ENCODE measurements at places on chromosomes 12 and 14.
A peak's percentile ranks its signal among the peaks of the same experiment; 100 is the strongest.

DNA sequence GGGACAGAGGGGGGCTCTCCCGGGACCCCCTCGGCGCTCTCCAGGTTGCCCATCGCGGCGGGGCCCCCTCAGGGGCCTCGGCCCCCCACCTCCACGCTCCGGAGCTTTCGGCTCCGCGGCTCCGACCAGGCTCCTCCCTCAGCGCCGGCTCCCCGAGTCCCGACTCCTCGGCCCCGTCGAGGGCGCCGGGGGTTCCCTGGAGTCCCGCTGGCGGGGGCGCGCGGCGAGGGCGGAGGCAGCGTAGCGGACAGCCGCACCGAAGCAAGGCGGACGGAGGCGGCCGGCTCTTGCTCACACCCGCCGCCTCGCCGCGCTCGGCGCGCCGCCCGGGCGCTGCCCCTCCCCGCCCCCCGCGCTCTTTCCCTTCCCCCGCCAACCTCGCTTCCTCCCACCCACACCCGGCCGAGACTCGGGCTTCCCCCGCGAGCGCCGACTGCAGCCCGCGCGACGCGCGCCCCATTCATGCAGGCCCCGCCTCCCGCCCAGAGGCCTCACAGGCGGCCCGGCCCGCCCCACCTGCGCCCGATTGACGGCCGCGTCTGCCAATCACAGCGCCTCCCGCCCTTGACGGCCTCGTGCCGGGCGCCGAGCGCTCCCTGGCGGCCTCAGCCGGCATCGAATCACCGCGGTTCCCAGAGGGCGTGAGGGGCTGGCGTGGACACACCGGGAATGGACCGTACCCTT, at the start of gene FMNL3:
TSS of gene FMNL3 (minus strand) at position 278 of the 684 bp plus-strand sequence. CDS start at position 53, 225 bp downstream.
- peak; percentile 96 for DNase-seq

DNA sequence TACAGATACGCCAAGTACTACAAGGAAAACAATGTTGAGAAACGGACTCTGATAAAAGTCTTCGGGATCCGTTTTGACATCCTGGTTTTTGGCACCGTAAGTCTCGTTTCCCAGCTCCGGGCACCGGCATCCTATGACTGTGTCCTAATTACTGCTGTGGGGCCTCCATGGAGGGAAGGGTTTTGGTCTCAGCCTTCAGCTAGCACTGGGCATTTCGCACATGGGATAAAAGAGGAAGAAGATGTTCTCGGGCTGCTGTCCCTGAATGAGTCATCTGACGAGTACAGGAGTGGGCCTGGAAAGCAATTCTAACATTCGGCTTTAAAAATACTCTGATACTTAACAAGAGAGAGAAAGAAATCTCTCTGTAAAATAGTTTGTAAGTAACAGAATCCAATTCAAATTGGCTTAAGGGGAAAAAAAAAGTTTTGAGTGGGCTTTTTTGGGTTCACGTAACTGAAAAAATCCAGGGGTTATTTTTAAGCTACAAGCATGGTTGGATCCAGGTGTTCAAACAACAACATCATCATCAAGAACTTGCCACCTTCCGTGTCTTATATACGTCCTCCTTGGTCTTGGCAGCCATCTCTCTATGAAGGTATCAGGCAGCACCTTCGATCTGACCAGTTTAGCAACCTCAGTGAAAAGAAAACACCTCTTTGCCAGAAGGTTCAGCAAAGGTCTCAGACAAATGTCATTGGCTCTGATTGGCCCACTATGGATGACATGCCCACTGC, 34.4 kb upstream of the P2RX4 start:
- no peak for DNase-seq

- DNase-seq, result no peak
These were observed 418.1 kb downstream of the LRIG3 start for GRCh38 chr12:58502226-58502625.

- no peak for DNase-seq
These were observed 48.0 kb downstream of the ETNK1 start for GRCh38 chr12:22672951-22673350.

DNA sequence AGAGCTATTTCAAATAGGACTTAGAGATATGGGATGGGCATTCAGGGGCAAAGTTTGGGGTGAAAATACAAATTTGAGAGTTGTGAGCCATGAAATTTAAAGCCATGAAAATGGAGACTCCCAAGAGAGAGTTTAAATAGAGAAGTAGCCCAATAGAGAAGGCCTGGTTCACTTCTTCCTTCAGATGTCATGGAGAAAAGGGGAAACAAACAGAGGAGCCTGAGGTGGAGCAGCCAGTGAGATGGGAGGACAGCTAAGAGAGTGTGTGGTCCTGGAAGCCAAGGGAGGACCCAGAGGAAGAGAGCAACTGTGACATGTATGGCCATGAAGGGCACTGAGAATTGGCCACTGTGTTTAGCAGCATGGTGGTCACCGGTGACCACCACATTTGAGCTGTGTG, 12.3 kb upstream of the DYNLL1 start:
- DNase-seq, result no peak

DNA sequence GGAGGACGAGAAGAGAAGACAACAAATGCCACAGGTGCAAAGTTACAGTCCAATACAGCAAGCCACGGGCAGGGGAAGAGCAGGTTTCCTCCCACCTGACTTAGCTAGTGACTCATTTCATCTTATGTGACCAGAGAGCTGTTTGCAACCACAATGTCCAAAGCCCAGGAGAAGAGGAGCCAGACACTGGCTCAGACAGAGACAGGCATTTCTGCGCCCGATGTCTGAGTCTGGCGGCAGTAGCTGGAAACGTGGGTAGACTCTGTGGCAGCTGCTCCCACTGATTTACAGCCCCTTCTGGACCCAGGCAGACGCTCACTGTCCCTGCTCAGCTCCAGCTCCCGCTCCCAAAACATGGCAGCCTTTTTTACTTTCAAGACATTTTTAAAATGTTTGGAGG, 60.0 kb downstream of the CHGA start:
- DNase-seq, result no peak

GRCh38 chr12:10607885-10608458, 5.4 kb downstream of the MAGOHB start:
- peak; percentile 59 for DNase-seq

DNA sequence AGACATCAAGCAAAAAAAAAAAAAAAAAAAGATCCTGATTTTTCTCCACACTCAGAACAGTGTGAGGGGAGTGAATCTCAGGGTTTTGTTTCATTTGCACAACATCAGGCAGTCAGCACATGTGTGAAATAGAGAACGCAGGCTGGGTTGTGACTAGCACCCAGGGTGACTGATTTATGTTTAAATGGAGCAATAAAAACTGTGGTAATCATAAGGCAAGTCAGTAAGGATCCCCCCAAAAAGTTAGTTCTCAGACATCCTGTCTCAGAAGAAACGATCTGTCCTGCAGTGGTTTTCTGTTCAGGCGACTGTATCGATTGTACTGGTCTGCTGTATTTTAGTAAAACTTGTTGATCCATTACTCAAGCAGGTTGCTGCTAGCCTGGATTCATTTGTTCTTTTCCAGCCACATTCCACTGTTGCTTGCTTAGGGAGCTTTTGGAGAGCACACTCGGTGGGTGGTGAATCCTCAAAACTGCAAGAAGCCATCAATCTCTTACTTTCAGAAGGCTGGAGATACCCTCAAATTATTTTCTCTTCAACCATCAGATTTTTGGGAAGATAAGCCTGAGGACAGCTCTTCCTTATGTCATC, 107.1 kb downstream of the DACT1 start:
- no peak for DNase-seq

DNA sequence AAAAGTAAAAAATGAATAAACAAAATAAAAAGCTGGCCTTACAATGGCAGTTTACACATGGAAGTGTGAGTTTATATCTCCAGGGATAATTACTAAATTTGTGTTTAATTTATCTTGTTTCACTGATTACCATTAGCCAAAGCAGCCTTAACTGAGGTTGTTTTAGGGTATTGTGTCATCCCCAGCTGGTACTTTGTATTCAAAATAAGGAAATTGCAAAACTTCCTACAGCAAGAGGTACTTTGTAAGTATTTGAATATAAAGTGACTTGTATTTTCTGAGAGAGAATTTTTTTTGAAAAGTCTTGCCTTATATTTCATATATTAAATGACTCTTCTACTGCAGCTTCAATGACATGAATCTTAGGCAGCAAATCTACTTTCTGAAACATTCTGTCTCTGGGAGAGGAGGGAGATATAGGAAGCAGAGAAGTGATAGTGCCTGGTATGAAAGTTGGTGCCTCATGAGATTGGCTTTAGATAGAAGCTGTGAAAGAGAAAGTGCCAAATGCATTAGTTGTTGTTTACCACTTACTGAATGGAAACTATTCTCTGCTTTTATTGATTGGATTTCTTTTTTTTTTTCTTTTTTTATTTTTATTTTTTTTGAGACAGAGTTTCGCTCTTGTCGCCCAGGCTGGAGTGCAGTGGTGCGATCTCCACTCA, 6.7 kb downstream of the FNTB start:
- DNase-seq, result peak; percentile 35

DNA sequence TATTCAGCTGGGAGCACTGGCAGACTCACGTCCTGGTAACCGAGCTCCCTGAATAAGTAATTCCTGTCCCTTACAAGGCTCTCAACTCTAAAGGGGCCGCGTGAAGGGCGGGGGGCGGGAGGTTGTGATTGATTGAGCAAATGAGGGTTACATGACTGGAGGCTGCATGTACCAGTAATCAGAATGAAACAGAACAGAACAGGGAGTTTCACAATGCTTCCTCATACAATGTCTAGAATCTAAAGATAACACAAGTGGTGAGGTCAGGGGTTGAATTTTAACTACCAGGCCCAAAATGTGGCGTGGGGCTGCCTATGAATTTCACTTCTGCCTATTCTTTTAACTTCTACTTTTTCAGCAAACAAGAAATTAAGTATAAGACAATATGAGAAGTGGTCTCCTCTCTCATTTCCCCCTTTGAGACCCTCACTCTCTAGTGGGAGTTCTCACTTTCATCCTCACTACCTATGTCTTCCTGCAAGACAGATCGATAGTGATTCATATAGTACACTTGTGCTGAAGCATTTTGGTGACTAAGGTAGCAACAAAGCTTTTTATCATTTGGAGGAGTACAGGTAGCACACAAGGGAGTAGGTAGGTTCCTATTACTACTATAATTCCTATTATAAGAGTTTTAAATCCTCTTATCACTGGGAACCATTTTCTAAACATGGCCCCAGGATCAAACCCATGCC, 239.8 kb downstream of the KTN1 start:
- DNase-seq, result no peak

DNA sequence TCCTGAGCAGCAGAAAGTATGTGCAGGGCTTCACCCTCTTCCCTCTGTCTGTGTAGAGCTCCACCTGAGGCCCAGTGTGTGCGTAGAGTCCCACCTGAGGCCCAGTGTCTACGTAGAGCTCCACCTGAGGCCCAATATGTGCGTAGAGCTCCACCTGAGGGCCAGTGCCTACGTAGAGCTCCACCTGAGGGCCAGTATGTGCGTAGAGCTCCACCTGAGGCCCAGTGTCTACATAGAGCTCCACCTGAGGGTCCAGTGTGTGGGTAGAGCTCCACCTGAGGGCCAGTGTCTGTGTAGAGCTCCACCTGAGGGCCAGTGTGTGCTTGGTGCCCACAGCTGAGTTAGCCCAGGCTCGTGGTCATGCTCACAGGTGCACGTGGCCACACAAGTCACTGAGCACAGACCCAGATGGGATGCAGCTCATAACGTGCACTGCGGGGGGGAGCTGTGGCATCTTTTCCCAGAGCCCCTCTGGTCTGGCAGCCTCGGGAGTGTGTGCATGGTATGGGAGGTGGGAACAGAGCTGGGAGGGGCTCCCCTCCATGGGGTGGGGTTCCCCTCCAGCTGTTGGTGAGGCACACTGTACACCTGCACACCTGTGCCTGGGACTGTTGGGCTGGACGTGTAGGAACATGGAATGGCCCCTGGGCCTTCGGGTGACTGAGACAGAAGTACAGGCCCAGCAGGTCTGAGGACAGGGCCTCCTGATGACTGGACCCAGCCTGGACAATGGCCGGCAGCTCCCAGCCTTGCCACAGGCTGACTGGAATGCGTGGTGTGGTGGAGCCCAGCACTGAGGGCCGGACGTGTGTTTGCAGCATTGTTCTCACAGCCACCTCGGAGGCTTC, 20.1 kb downstream of the PACS2 start:
- no peak for DNase-seq

DNA sequence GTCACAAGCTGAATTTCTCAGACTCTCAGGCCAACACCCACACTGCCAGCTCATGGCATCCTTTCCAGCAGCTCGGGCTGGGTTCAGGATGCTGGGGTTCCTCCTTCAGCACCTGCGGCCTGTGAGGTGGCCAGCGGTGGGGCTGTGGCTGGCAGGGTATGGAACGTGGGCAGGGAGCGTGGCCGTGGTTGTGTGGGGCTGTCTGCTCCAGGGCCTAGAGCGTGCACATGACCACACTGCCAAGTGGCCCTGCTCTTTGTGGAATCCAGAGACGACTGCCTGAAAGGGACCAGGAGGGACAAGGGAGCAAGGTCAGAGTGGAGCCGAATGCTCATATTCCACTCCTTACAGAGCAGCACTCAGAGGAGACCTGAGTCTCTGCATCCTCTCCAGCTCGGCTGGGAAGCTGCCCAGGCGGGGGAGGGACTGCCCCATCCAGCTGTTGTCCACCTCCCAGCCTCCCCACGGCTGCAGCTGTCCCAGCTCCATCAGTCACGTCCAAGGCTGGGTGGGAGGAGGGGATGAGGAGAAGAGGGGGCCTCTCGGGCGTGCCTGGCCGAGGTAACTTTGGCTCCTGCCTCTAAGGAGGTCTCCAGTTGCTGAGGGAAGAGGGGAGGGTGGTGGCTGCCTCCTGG, 71.3 kb downstream of the TSPAN9 start:
- DNase-seq, result no peak

DNA sequence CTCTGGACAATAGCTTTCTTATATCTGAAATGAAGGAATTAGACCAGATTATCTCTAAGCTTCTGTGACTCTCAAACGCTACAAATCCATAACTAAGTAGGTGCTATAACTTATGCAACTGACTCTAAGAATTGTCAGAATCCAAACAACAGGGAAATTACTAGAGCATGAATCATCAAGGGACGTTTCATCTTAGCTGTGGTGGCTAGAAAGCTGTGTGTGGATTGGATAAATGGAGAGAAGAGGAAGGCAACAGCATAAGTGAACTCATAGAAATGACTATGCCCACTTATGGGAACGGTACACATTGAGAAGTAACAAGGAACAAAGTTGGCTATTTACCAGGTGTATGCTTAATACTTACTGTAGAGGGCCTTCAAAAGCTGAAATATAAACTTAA, 96.0 kb upstream of the NEDD1 start:
- DNase-seq, result no peak

GRCh38 chr14:65263177-65263788, 149.2 kb upstream of the FUT8 start:
- no peak for DNase-seq

GRCh38 chr14:78022059-78022458, 148.1 kb upstream of the NRXN3 start:
- DNase-seq, result peak; percentile 92

- no peak for DNase-seq
These were observed 11.9 kb downstream of the FAM222A start for GRCh38 chr12:109725321-109726105.

- no peak for DNase-seq
These were observed 23.9 kb downstream of the DUSP6 start for GRCh38 chr12:89328151-89329030.

DNA sequence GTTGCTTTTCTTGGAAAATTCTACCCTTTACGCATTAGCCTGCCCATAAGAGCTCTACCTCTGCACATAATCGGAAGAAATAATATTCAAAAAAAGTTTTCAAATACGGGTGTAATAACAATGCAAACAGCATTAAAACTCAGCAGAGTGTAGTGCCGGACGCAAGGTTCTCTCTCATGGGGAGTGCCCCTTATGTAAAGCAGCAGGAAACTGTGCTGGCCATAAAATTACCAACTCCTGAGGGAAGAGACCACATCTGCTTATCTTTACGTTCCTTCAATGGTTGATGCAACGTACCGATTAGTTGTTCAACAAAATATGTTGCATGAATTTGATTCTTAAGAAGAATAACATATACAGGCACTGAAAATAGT, 118.7 kb upstream of the TMCC3 start:
- DNase-seq, result peak; percentile 52

- peak; percentile 25 for DNase-seq
These were observed 805.4 kb downstream of the VRK1 start for GRCh38 chr14:97602438-97603117.
